ENCODE measurements at places on chromosomes 1 and 21. TPM values are rescaled to one million over a fixed set of nuclear protein-coding genes. Genes with fewer than 3 reads are reported as not detected.

- H3K27me3 ChIP-seq, result no peaks in the 10 kb centered on the region
- DNase-seq, result no peak
- H3K36me3 ChIP-seq, result peaks cover 3% of the 10 kb centered on the region
- no peak overlapping the region for H3K4me3 ChIP-seq
Observed at GRCh38 chr1:9807541-9807940, 16.2 kb downstream of the CLSTN1 start.

LAMB3 gene
- total RNA-seq, result 11.5 TPM

GRCh38 chr1:56719171-56719570 lies 74.1 kb downstream of the PRKAA2 start:
- no peak overlapping the region for H3K27ac ChIP-seq
- no peak overlapping the region for H3K4me3 ChIP-seq
- H3K4me1 ChIP-seq, result no peaks in the 10 kb centered on the region
- no peaks in the 10 kb centered on the region for H3K36me3 ChIP-seq

RPTN gene
- total RNA-seq, result not detected

DNA sequence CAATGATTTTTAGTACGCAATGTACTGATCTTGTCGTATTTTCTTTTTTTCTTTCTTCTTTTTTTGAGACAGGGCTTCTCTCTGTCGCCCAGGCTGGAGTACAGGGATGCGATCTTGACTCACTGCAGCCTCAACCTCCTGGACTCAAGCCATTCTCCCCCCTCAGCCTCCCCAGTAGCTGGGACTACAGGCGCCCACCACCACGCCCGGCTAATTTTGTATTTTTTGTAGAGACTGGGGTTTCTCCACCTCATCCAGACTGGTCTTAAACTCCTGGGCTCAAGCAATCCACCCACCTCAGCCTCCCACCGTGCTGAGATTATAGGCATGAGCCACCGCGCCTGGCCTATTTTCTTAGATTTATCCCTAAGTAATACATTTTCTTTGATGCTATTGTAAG lies 43.9 kb upstream of the COL6A2 start:
- no peak overlapping the region for H3K4me3 ChIP-seq
- H3K4me1 ChIP-seq, result peaks cover 13% of the 10 kb centered on the region
- H3K27ac ChIP-seq, result no peak overlapping the region

GRCh38 chr1:85577419-85578320 lies 2.9 kb upstream of the CCN1 start:
- no peaks in the 10 kb centered on the region for H3K36me3 ChIP-seq
- no peak overlapping the region for H3K27ac ChIP-seq
- peaks cover 25% of the 10 kb centered on the region for H3K4me1 ChIP-seq
- peak overlapping the region; percentile 67 for H3K4me3 ChIP-seq
- H3K27me3 ChIP-seq, result peaks cover 78% of the 10 kb centered on the region

DNA sequence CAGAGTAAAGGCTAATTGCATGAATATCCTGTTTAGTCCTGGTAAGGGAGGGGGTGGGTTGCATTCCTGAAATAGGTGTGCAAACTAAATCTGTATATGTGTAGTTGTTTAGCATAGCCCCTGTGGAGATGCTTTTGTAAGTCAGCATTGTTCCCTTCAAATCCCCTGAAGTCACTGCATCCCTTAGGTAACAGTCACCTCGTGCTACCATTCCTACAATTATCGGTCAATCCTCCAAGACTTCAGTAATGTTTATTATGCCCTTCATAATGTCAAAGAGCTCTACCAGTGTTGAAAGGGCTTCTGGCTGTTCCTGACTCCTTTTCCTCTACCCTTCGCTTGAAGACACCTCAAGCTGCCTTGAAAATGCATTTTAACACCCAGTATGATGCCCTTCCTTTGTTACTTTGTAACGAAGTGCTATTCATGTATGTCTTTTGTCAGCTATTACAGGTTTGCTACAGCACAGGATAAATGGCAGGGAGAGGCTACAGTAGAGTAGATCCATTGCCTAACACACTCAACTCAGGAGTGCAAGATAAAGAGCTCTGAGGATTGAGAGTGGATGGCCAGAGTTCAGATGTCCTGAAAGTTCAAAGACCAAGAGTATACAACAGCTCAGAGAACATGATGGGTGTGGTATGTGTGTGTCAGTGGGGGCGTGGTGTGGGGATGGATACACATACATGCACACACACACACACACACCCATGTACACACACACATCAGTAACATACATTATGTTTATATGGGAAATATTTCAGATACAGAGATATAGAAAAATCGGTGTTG lies 27.4 kb upstream of the FOXD3 start:
- H3K27me3 ChIP-seq, result peaks cover 4% of the 10 kb centered on the region
- H3K4me1 ChIP-seq, result no peaks in the 10 kb centered on the region
- no peak overlapping the region for H3K4me3 ChIP-seq
- H3K36me3 ChIP-seq, result no peaks in the 10 kb centered on the region
- no peak overlapping the region for H3K27ac ChIP-seq

PPCS gene
- total RNA-seq, result 41.4 TPM

DNA sequence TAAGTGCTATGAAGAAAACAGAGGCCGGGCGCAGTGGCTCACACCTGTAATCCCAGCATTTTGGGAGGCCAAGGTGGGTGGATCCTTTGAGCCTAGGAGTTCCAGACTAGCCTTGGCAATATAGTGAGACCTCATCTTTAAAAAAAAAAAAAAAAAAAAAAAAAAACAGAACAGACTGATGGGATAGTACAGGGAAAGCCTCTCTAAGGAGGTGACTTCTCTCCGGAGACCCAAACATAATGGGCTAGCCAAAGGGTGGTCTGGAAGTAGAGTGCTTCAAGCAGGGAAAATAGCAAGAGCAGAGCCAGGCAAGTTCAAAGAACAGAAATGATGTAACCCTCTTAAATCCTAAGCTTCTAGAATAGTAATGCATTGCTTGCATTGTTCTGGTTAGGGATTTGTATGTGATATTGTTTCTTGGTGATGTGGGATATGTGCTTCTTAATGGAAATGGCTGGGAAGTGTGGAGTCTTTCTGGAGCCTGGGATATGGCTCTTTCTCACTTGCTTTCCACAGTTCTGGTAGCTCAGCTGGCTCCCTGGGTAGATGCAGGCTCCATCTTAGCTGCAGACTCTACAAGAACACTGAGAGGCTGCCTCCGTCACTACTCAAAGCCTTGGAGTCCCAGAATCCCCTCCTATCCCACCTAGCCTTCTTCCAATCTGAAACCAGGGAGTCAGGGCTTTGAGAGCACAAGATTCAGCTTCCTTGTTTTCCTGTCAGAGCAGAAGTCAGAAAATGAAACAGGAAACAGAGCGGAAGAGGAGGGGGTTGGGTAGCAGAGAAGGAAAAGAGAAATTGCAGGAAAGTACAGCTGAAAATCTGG lies 1.9 kb upstream of the PIGV start:
- peak overlapping the region; percentile 100 for H3K27ac ChIP-seq
- no peaks in the 10 kb centered on the region for H3K27me3 ChIP-seq

FCER1G gene
- total RNA-seq, result 0.71 TPM

ESRRG gene
- total RNA-seq, result not detected

TCHHL1 gene
- not detected for total RNA-seq

- no peak for DNase-seq
- H3K4me1 ChIP-seq, result no peaks in the 10 kb centered on the region
Observed at GRCh38 chr1:2343023-2343935, 48.1 kb downstream of the MORN1 start.

- no peaks in the 10 kb centered on the region for H3K36me3 ChIP-seq
- DNase-seq, result no peak
- peaks cover 8% of the 10 kb centered on the region for H3K4me1 ChIP-seq
- peaks cover 2% of the 10 kb centered on the region for H3K27me3 ChIP-seq
- H3K27ac ChIP-seq, result no peak overlapping the region
- no peak overlapping the region for H3K4me3 ChIP-seq
Observed at GRCh38 chr1:3677484-3677883, 25.2 kb downstream of the TP73 start.

DNA sequence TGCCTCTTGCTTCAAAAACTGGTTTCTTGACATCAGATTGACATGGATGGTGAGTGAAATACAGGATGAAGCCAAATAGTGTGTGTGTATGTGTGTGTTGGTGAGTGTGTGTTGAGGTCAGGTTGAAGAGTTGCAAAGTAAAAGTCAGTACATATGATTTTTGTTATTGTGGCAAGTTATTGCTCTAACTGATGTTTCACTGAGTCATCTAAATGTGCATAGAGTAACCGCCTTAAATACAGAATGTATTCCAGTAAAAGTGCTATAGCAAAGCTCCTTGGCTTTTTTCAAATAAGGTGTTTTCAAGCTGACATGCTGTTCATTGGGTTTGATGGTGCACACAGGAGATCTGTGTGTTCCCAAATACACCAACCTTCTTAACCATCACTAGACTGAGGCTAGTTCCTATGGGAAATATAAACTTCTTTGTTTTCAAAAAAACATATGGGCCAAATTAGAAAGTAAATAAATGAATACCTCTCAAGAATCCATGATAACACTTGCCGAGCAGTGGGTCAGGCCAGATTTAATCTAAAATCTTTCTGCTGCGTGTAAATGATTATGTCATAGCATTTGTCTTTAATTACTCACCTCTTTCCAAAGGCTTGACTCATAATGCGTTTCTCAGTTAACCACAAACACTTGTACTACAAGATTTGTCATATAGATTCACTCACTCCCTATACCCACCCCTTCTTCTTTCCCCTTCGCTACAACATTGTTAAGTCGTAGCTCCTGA lies 151.1 kb downstream of the LYPLAL1 start:
- no peaks in the 10 kb centered on the region for H3K36me3 ChIP-seq
- H3K4me3 ChIP-seq, result no peak overlapping the region
- H3K4me1 ChIP-seq, result peaks cover 10% of the 10 kb centered on the region
- peaks cover 38% of the 10 kb centered on the region for H3K27me3 ChIP-seq

RNU1-1 gene
- 2,033 TPM for total RNA-seq

DNA sequence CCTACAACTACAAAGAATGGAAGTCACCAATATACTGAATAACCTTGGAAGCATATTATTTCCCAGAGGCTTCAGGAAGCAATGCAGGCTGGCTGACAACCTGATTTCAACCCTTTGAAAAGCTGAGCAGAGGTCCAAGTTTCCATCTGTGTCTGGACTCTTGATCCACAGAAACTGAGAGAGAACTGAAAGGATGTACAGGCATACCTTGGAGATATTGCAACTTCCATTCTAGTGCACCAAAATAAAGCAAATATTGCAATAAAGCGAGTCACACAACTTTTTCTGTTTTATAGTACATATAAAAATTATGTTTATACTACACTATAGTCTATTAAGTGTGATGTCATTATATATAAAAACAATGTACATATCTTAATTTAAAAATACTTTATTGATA lies 85.3 kb downstream of the TYW3 start:
- H3K4me3 ChIP-seq, result no peak overlapping the region
- H3K27ac ChIP-seq, result no peak overlapping the region
- no peaks in the 10 kb centered on the region for H3K27me3 ChIP-seq
- H3K36me3 ChIP-seq, result no peaks in the 10 kb centered on the region

DNA sequence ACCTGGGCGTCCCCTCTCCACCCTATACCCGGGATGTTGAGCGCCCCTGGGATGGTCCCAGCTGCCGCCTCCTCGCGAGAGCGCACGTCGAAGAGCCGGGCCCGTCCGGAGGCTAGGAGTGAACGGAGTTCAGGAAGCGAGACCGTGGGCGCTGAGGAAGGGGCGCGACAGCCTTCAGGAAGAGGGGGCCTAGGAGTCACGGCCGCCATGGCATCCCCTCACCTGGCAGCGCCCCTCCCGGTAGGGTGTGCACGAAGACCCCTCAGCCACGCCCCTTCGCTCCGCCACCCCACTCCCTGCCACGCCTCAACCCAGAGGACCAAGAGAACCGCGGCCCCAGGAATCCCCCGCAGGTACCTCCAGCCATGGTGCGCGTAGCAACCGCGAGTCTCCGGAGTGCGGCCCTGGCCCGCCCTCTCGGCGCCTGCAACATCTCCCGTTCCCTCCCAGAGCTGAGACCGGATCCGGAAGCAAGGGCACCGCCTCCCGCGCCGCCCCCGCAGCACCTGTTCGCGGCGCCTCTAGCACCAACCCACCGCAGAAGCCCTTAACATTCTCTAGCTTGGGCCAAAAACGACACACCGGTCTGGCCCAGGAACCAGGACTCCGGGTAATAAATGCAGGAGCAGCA lies at the start of gene TSTD1:
Gene TSTD1, minus strand, starts transcription at position 442 of the 631 bp plus-strand sequence. Its CDS starts 75 bp downstream, at position 367.
- peak within 1 kb of the TSS; percentile 82 for H3K27ac ChIP-seq
- H3K36me3 ChIP-seq, result peaks cover 43% of the 10 kb centered on the region
- H3K27me3 ChIP-seq, result no peaks in the 10 kb centered on the region
- H3K4me1 ChIP-seq, result peaks cover 33% of the 10 kb centered on the region
- DNase-seq, result peak; percentile 81

DNA sequence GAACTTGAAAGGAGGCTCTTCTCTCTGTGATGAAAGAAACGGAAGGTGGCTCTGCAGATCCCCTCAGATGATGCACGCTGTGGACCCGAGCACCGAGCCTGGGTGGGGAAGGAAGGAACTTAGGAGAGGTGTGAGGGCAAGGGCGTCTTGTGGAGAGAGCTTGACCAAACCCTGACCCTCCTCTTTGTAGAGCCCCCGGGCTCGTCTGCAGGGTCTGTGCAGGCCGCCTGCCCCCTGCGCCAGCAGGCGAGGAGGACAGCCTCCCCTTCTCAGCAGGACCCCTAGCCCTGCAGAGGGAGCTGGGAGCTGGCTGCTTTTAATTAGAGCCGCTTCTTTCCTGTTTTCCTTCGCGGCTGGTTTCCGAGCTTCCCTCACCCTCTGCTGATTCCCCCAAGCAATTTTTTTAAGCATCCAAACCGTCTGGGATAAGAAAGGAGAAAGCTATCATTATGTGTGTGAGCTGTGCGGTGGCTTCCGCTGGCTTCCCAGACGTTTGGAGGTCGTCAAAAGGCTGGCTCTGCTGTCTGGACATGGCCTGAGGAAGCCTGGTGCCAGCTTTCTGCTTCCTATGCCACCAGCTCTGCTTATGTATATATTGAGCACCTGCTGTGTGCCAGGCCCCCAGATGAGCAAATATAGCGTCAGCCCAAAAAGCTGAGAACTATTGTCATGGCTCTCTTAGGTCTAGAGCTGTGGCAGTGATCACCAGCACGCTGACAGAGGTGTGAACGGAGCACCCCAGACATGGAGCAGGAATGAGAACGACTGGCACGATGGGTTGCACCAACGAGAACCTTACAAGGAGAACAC lies 160.2 kb upstream of the IRF2BP2 start:
- DNase-seq, result no peak
- peaks cover 72% of the 10 kb centered on the region for H3K4me1 ChIP-seq
- H3K27ac ChIP-seq, result peak overlapping the region; percentile 71
- peaks cover 16% of the 10 kb centered on the region for H3K36me3 ChIP-seq
- no peaks in the 10 kb centered on the region for H3K27me3 ChIP-seq

DNA sequence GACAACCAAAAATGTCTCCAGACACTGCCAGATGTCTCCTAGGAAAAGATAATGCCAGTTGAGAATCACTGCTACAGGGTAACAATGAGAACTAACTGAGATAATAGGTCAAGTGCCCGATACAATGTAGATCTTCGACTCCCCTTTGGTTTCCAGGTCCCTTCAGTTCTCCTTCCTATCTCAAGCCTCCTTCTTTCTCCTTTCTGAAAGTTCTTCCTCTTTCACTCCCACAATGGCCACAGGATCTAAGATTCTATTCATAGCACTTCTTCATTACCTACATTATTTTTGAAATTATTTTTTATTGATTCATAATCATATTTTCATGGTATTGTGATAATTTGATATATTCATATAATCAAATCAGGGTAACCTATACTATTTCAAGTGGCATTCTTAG lies 6.3 kb downstream of the PFDN2 start:
- DNase-seq, result no peak
- H3K27me3 ChIP-seq, result no peaks in the 10 kb centered on the region
- H3K4me1 ChIP-seq, result peaks cover 43% of the 10 kb centered on the region
- peak overlapping the region; percentile 62 for H3K27ac ChIP-seq

All from activated T-helper 2 cell treated with anti-CD3 and anti-CD28 coated beads, Interferon-gamma antibody, Interleukin-2, Interleukin-4, amounts not matched to agents 10 μg/mL and 5 μg/mL and 100 μg/mL, durations not matched to agents 14 hours and 24 hours and 36 hours (primary cell).